ENCODE measurements at places on chromosomes 11 and 22.

- no peak for DNase-seq
Observed at GRCh38 chr11:72575533-72576242, 98.5 kb downstream of the PDE2A start.

DNA sequence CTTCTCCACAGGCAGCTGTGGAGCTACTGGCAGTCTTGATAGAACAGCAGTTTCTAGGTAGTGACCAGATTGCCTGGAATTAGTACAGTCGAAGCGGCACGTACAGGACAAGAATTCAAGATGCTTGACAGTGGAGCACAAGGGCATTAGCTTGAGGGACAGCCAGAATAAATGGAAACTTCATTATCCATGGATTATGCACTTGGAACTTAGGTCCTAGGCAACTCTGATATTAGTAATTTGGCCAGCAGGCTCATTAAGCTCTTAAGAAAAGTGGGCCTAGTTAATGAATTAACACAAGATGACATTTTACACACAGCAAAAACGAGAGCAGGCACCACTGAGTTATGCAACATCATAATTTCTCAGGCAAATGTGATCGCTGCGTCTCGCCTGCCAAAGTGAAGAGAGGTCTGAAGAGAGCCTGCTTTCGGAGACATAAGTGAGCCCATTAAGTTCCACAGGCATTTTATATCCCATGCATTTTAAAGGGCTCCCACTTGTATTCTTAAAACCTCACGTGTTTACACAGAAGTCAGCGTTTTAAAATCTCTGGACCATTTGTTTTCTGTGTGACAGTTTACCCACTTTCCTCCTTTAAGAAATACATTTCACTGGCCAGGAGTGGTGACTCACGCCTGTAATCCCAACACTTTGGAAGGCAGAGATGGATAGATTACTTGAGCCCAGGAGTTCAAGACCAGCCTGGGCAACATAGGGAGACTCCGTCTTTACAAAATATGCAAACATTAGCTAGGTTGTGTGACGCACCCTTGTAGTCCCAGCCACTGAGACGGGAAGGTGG lies 66.2 kb downstream of the COMMD9 start:
- no peak for DNase-seq

DNA sequence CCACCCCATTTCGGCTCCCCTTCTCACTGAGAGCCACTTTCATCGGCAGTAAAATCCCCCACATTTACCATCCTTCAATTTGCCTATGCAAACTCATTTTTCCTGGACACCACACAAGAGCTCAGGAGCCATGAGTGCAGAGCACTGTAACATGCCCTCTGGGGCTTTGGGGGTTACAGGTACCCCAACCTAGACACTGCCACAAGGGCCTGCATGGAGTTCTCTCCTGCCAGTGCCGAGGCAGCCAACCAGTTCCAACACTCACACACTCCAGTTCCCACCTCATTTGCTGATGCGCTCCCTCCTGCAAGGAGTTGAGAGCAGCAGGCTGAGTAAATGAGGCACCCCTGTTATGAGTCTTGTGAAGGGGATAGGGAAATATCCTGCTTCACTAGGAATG lies 76.1 kb downstream of the SMCO4 start:
- DNase-seq = no peak

DNA sequence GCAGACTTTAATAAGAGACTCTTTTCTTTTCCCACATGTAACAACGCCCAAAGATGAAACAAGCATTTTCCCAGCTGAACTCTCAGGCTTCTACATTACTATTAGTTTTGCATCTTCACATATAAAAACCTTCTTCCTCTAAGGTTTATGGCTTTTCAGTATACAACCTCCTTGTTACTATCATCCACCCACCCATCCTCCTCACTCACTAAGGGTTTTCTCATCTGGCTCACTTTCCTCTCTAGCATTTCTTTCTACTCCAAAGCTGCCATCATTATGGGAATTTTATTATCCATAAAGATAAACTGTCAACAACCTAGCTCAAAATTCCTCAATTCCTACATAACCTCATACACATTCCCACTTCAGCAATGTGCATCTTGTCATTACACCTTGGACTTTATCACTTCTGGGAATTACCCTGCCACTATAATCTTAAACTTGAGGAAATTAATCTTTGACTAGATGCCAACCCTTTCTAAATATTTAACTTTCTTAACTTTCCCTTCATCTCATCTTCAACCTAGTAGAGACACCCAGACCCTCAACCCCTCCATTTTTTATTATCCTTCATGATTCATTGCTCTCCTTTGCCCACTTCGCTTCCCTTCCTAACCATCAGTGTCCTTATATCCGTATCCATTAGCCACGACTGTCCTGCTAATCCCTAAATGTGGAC lies 30.9 kb downstream of the MTMR2 start:
- DNase-seq = no peak
